ENCODE measurements at places on chromosomes 7 and 10.

DNA sequence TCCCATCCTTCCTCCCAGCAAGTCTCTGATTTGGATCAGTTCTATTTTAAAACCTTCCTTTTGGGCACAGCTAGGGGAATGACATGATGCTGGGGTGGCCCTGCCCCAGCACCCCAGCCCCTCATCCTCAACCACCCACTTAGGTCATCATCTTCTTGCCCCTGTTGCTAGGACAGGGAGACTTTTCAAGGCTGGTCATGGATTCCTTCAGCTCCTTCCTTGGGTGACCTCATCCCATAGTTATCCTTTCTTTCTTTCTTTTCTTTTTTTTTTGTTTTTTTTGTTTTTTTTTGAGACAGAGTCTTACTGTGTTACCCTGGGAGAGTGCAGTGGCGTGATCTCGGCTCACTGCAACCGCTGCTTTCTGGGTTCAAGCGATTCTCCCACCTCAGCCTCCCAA lies 127.2 kb downstream of the WDFY4 start:
- no peak for DNase-seq

GRCh38 chr7:46604241-46604661 lies 683.2 kb upstream of the IGFBP3 start:
- DNase-seq = no peak

GRCh38 chr10:77177589-77177988 lies 460.0 kb downstream of the KCNMA1 start:
- DNase-seq = no peak

- peak; percentile 95 for DNase-seq
Measured at GRCh38 chr10:91590142-91590903, 42.5 kb downstream of the PPP1R3C start.

DNA sequence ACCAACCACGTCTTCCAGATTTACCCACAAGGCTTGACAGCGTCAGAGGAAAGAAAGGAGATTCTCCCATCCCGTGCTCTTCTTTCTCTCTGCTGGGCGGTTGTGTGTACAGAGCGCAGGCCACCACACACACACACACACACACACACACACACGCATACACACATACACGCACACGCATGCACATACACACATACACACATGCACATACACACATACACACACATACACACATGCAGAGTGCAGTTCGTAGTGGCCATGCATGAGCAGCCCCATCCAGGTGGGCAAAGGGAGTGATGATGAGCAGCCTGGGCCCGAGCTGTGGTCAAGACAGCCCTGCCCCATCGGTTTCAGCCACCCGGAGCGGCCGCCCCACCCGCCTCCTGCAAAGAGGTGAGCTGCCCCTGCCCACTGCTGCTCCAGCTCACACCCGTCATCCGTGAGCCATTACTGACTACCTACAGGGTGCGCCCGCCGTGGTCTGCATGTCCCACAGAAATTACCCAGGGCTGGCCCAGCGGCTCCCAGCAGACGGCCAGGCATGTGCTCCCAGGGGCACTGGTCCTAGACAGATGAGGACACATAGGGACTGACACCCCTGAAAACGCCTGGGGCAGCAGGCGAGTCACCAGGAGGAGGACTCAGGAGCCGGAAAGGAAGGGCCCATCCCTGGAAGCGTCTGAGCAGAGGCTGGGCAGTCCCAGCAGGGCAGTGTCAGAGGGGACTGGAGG lies 69.6 kb downstream of the ASB13 start:
- peak; percentile 31 for DNase-seq

DNA sequence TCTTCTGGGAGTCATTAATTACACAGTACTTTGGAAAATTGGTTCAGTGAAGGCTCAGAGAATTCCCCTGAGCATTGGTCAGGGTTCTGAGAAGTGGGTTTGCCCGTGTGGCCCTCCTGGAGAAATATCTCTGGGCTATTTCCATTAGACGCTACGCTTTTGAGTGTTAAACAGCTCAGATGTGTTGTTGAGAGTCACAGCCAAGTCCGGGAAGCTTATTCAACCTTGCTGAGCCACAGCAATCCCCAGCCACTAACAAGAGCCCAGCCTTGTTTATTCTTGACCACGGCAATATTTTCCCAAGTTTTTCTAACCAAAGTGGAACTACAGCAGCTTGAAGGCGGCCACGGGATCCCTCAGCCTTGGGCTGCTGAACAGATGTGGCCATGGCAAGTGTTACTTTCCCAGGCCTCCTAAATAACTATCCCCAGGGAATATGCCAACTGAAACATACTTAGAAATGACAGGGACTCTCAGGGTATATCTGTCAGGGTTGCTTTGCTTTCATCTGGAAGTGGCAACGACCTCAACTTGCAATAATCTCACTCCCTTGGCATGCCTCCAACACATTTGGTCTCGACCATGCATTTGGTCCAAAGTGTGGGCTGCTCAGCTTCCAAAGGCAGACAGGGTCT lies 214.7 kb downstream of the EMX2 start:
- DNase-seq = no peak

- DNase-seq = no peak
Measured at GRCh38 chr10:133180965-133181639, 21.1 kb downstream of the KNDC1 start.

GRCh38 chr10:126315494-126316177 lies 72.6 kb downstream of the ADAM12 start:
- DNase-seq = peak; percentile 73

Data from fibroblast of skin of right quadriceps (primary cell).